Immature natural killer cell (primary cell): ENCODE measurements at places on chromosomes 1 and 21. TPM values are rescaled to one million over a fixed set of nuclear protein-coding genes. Genes with fewer than 3 reads are reported as not detected.
A peak's percentile ranks its signal among the peaks of the same experiment; 100 is the strongest.

- H3K27ac ChIP-seq, result no peak overlapping the region
- H3K4me1 ChIP-seq, result no peaks in the 10 kb centered on the region
- peaks cover 4% of the 10 kb centered on the region for H3K27me3 ChIP-seq
Measured at GRCh38 chr1:184285401-184286087, 101.3 kb upstream of the C1orf21 start.

DNA sequence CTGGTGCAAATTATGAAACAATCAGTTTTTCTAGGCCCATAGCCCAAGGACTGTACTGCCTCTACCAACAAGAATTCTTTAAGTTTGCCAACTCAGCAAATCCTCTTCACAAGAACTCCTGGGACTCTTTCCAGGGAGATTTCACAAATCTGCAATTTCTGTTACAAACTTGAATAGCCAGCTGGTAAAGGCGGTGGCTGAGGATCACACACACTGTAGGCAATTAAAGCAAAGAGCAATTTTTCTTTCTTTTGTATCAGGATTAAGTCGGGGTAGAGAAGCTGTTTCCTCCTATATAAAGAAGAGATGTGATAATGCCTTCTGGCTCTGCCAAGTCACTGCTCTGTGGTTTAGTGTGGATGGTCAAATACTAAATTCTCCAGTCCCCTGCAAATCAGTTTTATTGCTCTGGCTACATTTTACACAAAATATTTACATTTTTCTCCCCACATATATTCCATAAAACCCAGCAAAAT lies 1.7 kb downstream of the ALDH9A1 start:
- no peak for DNase-seq
- H3K27me3 ChIP-seq, result peaks cover 6% of the 10 kb centered on the region
- H3K36me3 ChIP-seq, result no peaks in the 10 kb centered on the region
- peak overlapping the region; percentile 96 for H3K4me3 ChIP-seq
- peak overlapping the region; percentile 55 for H3K27ac ChIP-seq
- H3K4me1 ChIP-seq, result peaks cover 41% of the 10 kb centered on the region

- no peaks in the 10 kb centered on the region for H3K4me1 ChIP-seq
- H3K4me3 ChIP-seq, result no peak overlapping the region
Measured at GRCh38 chr1:92184632-92185031, 33.1 kb upstream of the C1orf146 start.

DNA sequence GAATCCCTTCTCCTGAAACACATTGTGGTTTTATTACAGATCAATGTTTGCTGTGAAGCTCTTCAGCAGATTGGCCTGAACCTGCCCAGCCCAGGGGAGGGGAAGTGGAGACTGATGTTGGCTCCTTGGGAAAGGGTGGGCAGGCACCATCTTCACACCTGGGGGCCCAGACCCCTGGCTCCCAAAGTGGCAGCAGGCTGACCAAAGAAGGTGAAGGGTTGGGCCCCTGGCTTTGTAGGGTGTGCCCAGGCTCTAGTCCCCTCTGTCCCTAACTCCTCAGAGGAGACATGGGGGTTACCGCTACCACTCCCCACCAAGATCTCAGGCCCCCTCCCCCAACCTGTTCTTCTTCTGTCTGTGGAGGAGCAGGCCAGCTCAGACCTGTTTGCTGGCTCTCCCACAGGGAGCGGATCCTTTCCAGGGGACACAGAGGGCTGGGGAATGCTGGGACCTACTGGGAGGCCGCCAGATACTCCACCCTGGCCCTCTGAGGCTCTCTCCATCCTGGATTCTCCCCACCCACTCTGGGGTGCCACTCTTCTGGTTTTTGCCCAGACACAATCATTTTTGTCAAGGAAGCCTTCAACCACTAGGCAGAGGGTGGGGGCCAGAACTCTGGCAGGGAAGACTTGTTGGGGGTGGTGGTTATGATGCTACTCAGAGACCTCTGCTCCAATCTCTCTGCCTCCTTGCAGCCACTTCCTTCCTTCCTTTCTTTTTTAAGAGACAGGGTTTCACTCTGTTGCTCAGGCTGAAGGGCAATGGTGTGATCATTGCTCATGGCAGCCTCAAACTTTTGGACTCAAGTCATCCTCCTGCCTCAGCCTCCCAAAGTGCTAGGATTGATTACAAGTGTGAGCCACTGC lies 5.0 kb upstream of the EFNA3 start:
- H3K4me1 ChIP-seq, result peaks cover 28% of the 10 kb centered on the region
- H3K4me3 ChIP-seq, result no peak overlapping the region
- no peak overlapping the region for H3K27ac ChIP-seq

- H3K4me1 ChIP-seq, result peaks cover 15% of the 10 kb centered on the region
- peaks cover 69% of the 10 kb centered on the region for H3K36me3 ChIP-seq
- H3K27me3 ChIP-seq, result no peaks in the 10 kb centered on the region
- no peak overlapping the region for H3K4me3 ChIP-seq
- no peak for DNase-seq
- H3K27ac ChIP-seq, result no peak overlapping the region
Measured at GRCh38 chr1:12338823-12339222, 109.0 kb downstream of the VPS13D start.

GRCh38 chr21:41747943-41748738 lies 18.7 kb downstream of the RIPK4 start:
- H3K36me3 ChIP-seq, result no peaks in the 10 kb centered on the region
- no peaks in the 10 kb centered on the region for H3K4me1 ChIP-seq
- H3K27ac ChIP-seq, result no peak overlapping the region

DNA sequence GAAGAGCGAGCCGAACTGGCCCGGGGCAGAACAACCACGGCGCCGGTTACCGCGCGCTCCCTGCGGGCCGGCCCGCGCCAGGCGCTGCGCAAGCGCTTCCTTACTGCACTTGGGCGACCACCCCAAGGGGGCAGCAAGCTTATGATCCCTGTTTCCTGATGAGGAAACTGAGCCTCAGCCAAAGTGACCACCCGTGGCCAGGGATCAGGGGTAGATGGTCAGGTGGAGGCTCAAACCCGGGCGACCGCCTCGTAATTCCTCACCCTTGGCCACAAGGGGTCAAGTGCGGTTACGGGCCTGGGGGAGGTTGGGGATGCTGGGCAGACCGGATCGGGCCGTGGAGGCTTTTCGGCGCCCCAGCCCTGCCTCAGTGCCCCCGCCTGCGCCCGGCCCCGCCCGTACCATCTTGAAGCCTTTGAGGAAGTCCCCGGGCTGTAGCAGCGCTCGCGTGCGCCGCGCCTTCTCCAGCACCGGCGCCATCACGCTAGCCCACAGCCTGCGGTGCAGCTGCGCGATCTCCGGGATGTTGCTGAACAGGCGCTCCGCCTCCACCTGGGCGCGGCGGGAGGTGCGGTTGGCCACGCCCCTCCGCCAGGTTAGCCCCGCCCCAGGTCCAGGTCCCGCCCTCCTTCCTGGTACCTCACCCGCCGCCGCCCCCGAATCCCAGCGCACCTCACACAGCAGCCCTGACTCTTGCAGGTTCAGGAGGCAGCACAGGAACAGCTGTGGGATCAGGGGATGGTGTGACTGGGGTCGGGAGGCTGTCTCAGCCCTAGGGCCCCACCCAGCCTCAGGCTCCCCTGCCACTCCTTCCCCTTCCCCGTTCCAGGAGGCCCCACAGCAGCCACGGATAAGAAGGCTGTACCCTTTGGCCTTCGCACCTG lies 5.4 kb upstream of the TNFRSF25 start:
- no peaks in the 10 kb centered on the region for H3K4me1 ChIP-seq
- H3K4me3 ChIP-seq, result no peak overlapping the region
- no peaks in the 10 kb centered on the region for H3K36me3 ChIP-seq
- H3K27ac ChIP-seq, result no peak overlapping the region
- no peak for DNase-seq

- H3K36me3 ChIP-seq, result peaks cover 5% of the 10 kb centered on the region
- H3K4me3 ChIP-seq, result peak overlapping the region; percentile 95
- H3K27me3 ChIP-seq, result no peaks in the 10 kb centered on the region
- H3K4me1 ChIP-seq, result peaks cover 74% of the 10 kb centered on the region
- H3K27ac ChIP-seq, result peak overlapping the region; percentile 96
- DNase-seq, result no peak
Measured at GRCh38 chr1:160522136-160522535, 919 bp downstream of the SLAMF6 start.

DNA sequence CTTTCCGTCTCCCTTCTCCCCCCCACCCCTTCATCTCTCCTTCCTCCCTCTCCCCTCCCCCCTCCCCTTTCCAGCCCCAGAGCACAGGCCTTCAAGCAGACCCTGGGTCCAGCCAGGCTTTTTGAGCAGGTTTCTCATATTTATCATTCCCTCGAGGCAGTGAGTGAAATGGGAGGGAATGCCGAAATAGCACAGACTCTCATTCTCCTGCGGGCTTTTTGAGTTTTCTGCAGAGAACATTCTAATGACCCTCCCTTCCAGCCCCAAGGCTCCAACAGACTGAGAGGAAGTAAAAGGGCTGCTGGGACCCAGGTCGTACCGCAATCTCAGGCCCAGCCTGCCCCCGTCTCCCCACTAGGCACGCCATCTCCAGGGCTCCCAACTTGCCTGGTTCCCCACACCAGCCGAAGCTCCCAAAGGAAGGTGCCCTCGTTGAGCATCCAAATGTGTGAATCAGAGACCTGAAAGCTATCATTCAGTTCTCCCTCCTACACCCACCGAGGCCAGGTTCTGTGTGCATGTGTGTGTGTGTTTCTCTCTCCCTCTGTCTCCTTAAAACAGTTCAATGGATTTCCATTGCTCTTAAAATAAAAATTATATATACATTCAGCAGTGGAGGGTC lies 22.3 kb downstream of the ACTA1 start:
- H3K27ac ChIP-seq, result no peak overlapping the region
- H3K36me3 ChIP-seq, result no peaks in the 10 kb centered on the region
- no peak overlapping the region for H3K4me3 ChIP-seq
- peaks cover 7% of the 10 kb centered on the region for H3K4me1 ChIP-seq

GRCh38 chr1:47409311-47410067 lies 6.6 kb upstream of the FOXE3 start:
- H3K36me3 ChIP-seq, result no peaks in the 10 kb centered on the region
- H3K27me3 ChIP-seq, result peaks cover 6% of the 10 kb centered on the region
- H3K27ac ChIP-seq, result no peak overlapping the region
- no peak overlapping the region for H3K4me3 ChIP-seq
- no peak for DNase-seq
- no peaks in the 10 kb centered on the region for H3K4me1 ChIP-seq

GRCh38 chr1:22490309-22490708 lies 38.7 kb downstream of the ZBTB40 start:
- H3K4me1 ChIP-seq, result peaks cover 8% of the 10 kb centered on the region
- no peaks in the 10 kb centered on the region for H3K27me3 ChIP-seq
- no peak for DNase-seq
- no peak overlapping the region for H3K4me3 ChIP-seq
- H3K36me3 ChIP-seq, result peaks cover 10% of the 10 kb centered on the region

- no peaks in the 10 kb centered on the region for H3K36me3 ChIP-seq
- H3K27ac ChIP-seq, result no peak overlapping the region
- no peaks in the 10 kb centered on the region for H3K4me1 ChIP-seq
- no peak overlapping the region for H3K4me3 ChIP-seq
- H3K27me3 ChIP-seq, result no peaks in the 10 kb centered on the region
Measured at GRCh38 chr1:151934048-151934493, 24.8 kb upstream of the THEM4 start.

DNA sequence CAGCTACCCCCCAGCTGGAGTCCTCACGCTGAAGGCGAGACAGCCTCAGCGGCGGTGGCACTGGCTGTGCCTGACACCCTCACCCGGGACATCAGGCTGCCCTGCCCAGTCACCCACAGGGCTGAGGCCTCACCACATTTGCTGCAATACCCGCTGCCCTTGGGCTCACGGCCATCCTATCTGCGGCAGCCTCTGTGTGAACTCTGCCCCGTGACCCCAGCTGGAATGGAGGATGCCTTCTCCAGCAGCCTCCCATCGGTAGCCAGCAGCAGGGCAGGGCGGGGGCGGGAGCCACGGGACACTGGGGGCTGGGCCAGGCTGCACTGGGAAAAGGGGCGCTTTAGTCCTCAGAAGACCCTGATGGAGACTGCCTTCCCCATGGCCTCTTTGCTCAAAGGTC lies 112.4 kb upstream of the ZBTB40 start:
- peaks cover 6% of the 10 kb centered on the region for H3K4me1 ChIP-seq
- peaks cover 8% of the 10 kb centered on the region for H3K27me3 ChIP-seq
- no peak for DNase-seq
- no peaks in the 10 kb centered on the region for H3K36me3 ChIP-seq
- H3K4me3 ChIP-seq, result no peak overlapping the region

The C1orf141 gene
- polyA plus RNA-seq, result not detected

The REN gene
- polyA plus RNA-seq, result not detected

The SLC44A5 gene
- 0.25 TPM for polyA plus RNA-seq

The CELA3B gene
- polyA plus RNA-seq, result not detected

The KRTAP19-3 gene
- not detected for polyA plus RNA-seq

The FLG2 gene
- not detected for polyA plus RNA-seq

The GRIK3 gene
- not detected for polyA plus RNA-seq
